ENCODE measurements at places on chromosomes 16 and 17. TPM values are rescaled to one million over a fixed set of nuclear protein-coding genes. Genes with fewer than 3 reads are reported as not detected.

GRCh38 chr17:51674579-51675255 is 414.4 kb downstream of the UTP18 start:
- no peak for DNase-seq

GRCh38 chr16:560204-560700 is at the start of gene PRR35:
Gene PRR35 (plus strand): TSS chr16:560394. CDS start chr16:563295, 2,901 bp downstream.
- DNase-seq, result no peak

- no peak for DNase-seq
These were observed 120.6 kb downstream of the USP22 start for GRCh38 chr17:20922128-20922670.

DNA sequence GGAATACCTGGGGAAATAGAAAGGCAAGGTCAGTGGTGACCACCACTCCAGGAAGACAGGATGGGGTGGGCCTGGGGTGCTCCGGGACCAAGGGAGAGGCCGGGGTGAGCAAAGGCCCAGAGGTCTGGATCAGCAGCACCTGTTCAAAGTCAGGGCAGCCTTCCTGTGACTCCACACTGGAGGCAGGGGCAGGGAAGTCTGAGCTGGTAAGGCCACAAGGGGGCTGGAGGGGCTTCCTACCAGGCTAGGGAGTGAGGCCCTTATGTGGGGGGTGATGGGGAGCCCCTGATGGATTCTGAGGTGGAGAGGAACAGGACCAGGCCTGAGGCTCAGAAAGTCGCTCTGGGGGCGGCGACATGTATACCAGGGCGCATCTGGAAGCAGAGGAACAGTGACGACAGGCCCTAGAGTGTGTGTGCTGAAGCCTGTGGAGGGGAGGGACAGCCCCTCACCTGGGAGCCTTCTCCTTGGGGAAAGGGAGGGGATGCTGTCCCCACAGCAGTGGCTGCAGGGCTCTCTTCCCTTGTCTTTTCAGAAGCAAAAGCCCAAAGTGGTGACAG is 3.7 kb downstream of the C16orf78 start:
- no peak for DNase-seq

- no peak for DNase-seq
These were observed 202.1 kb downstream of the RBFOX1 start for GRCh38 chr16:7534749-7535148.

DNA sequence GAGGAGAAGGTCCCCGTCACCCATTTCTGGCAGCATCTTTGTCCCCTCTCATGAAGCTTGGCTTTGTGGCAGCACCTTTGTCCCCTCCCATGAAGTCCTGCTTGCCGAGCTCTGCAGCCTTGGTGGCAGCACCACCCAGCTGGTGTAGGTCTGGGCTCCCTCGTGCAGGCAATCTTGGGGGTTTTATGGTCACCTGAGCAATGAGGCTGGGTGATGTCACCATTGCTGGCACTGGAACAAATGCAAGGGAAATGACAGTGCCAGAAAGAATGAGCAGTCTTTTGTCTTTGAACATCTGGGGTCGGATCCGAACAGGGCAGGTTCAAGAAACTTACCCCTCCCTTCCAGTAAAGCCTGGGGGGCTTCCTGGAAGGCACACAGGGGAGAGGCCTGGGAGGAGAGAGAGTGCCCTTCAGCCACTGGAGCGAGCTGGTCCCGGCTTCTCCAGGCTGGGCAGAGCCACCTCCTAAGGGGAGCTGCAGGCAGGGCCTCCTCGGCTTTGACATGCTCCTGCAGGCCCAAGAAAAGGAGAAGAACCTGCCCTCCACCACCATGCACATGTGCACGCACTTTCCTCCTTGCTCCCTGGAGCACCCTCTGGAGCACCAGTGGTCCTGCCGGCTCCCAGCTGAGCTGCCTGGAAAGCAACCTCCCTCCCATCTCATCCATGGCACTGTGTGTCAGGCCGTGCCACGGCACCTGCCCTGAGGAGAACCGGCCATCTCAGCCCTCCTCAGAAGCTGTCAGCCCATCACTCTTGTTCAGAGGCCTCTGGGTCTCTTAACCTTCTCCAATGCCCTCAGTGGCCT is 16.0 kb downstream of the BTBD17 start:
- no peak for DNase-seq

- DNase-seq, result no peak
These were observed 18.4 kb downstream of the TBX21 start for GRCh38 chr17:47751471-47751870.

GRCh38 chr16:29806099-29806579 is at the start of gene MAZ:
Gene MAZ (plus strand): TSS chr16:29806529. CDS start chr16:29806702, 173 bp downstream.
- DNase-seq, result peak; percentile 92

- DNase-seq, result peak; percentile 64
These were observed 11.6 kb downstream of the FBXL19 start for GRCh38 chr16:30934827-30935557.

DNA sequence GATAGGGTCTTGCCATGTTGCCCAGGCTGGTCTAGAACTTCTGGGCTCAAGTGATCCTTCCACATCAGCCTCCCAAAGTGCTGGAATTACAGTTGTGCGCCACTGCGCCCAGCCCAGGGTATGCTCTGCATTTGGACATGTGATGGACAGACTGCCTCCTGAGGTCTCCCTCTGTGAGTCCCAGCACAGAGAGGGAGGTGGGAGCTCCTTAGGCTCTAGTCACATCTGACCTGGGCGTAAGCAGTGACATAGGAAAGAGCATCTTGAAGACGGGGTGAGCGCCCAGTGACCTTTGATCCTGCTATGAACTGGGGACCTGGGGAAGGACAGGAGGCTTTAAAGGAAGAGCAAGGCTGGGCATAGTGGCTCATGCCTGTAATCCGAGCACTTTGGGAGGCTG is 2.2 kb upstream of the GFAP start:
- no peak for DNase-seq

GRCh38 chr17:16477255-16477654 is 14.7 kb downstream of the LRRC75A start:
- peak; percentile 63 for DNase-seq

GRCh38 chr16:82653550-82654511 is 27.1 kb downstream of the CDH13 start:
- DNase-seq, result peak; percentile 66

DNA sequence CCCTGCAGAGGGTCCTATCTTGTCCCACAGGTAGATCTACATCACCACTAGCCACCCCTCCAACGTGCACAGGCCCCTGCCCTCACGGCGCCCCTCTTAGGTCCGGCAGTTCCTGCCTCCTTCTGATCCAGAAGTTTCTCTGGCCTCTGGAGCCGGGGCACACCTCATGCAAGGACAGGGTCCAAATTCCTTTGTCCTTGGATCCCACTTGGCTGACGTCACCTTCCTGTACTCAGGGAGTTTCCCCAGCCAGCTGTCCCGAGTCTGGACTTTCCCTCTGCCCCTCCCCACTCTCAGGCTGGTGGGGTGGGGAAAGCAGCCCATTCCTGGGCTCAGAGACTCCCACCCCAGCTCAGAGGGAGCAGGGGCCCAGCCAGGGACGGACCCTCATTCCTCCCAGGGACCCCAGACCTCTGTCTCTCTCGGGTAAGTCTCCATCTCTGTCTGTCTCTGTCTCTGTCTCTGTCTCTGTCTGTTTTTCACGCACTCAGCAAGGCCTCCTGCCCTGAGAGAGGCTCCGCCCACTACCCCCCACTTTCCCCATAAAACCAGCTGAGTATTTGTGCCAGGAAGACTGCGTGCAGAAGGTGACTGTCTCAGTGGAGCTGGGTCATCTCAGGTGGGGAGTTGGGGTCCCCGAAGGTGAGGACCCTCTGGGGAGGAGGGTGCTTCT is at the start of gene IL32:
IL32 (plus strand) TSS at position 572 of the 673 bp plus-strand sequence. CDS start 172 bp downstream, outside the sequence.
- peak; percentile 89 for DNase-seq

DNA sequence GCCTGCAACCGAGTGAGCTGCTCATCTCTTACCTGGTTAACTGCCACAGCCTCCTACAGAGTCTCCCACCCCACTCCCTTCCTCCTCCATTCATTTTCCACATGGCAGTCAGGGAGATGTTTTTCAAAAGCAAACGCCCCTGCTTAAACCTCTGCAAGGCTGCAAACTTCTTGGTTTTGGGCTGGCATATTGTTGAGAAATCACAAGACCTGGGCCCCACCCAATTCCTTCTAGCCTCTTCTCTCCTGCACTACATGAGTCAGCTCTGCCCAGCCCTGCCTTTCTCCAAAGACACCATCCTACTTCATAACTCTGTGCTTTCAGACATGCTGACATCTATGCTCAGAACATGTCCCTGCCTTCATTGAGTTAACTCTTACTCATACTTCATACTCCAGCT is 136.1 kb downstream of the SPACA3 start:
- no peak for DNase-seq

DNA sequence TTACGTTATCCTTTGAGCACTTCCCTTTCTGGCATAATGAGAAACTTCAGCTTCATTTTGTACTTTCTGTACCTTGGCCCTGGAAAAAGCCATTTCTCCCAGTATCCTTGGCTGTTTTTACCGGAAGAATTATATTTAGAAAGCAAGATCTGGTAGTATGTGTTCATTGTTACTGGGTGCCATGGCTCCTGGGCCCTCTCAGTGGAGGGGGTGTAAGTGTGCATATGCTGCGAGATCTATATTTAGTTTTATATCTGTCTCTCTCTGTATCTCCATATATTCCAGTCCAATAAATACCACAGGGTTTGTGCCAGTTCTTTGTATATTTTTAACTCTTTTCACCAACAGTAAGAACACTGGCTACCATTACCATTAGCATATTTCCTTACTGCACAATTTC is 17.7 kb downstream of the ATP2C2 start:
- no peak for DNase-seq

DNA sequence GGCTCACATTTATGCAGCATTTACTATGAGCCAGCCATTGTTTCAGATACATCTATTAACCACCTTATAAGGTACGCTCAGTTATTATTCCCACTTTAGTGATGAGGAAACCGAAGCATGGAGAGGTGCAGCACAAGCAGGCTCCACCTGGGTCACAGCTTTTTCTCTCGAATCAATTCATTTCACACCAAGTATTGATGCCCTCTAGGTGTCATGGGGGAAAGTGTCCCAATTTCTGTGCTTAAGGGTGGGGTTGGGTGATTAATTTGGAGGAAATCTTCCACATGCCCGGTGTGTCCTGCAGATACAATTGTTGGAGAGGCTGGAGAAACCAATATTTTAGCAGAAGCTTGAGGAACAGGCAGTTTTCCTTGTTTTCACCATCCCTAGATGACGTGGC is 62.7 kb upstream of the DNAJA2 start:
- no peak for DNase-seq

GRCh38 chr17:63702721-63703015 is 2.7 kb upstream of the LIMD2 start:
- DNase-seq, result no peak

DNA sequence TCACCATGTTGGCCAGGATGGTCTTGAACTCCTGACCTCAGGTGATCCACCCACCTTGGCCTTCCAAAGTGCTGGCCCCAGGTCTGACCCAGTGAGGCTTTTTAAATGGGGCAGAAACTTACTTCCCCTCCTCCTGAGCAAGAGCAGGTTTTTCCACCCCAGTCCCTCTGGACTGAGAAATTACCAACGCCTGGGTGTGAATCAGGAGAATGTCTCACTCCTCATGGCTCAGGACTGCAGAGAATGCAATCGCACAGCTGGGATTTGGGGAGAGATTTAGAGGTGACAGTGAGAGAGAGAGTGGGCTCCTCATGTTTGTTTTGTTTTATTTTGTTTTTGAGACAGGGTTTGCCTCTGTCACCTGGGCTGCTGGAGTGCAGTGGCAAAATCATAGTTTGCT is 203.6 kb downstream of the RAB11FIP4 start:
- no peak for DNase-seq

- no peak for DNase-seq
These were observed 15.6 kb upstream of the CLEC10A start for GRCh38 chr17:7095625-7096024.

DNA sequence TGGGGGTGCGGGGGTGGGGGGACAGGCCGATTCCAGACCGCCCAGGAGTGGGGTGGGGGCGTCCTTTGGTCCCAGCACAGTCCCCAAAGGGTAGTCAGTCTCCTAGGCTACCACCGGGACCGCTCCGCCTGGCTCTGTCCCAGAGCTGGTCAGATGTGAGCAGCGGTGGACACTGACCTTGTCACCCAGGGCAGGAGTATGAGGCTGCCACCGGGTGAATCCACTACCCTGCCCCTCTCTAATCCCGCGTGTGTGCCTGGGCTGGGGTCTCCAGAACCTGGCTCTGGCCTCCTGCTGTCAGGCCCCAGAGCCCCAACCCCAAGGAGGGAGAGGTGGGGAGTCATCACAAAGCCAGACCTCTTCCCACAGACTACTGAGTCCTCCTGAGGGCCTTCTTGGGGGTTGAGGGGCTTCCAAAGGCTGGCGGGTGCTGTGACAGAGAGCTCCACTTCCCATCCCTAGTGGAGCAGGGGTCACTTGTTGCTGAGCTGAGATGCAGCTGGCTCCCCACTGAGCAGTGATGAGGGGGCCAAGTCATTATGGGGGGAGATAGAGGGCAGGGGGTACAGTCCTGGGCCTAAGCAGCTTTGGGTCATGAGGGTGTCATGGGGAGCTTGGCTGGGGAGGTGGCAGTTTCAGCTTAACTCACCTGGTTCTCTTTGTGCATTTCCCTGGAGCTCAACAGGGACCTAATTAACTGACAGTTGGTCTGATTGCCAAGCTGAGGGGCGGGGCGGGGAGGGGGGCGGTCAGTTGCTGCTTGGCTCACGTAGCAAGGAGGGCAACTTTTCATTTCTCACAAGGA is 1.2 kb downstream of the PPP1R1B start:
- no peak for DNase-seq

DNA sequence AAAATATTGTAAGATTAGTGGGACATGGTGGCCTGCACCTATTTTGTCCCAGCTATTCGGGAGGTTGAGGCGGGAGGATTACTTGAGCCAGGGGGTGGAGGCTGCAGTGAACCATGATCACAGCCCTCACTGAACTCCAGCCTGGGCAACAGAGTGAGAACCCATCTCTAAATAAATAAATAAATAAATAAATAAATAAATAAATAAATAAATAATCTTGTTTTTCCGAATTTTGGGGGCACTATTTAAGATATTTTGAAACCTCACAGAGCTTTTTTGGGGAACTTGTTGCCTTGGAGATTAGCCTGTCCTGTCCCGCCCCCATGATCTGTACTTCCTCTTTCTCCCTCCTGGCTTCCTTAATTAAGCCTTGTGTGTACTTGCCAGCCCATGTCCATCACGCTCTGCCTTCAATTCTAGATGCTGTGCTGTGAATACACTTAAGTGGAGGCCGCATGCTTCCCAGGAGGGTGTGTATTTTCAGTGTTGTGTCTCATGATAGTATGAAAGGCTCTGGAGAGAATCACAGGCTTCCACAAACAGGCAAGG is 4.4 kb downstream of the LGALS9 start:
- DNase-seq, result no peak

The MTSS2 gene
- 19.6 TPM for total RNA-seq

The KRTAP4-2 gene
- not detected for total RNA-seq

The PEX12 gene
- total RNA-seq, result 10.8 TPM

The IRF8 gene
- total RNA-seq, result 7.2 TPM

The NHLRC4 gene
- 1.2 TPM for total RNA-seq

The ITGAX gene
- total RNA-seq, result 0.52 TPM

The TEKT5 gene
- not detected for total RNA-seq

The CASKIN1 gene
- 0.47 TPM for total RNA-seq

The ELMO3 gene
- total RNA-seq, result 18.7 TPM

The OR3A1 gene
- not detected for total RNA-seq

The ATP1B2 gene
- total RNA-seq, result 0.04 TPM

The OR3A3 gene
- not detected for total RNA-seq

The TNFRSF13B gene
- not detected for total RNA-seq

The KRTAP3-2 gene
- total RNA-seq, result not detected
